ENCODE measurements at places on chromosomes 2 and 18.
A peak's percentile ranks its signal among the peaks of the same experiment; 100 is the strongest.

GRCh38 chr2:140247451-140248195 lies 1467.4 kb upstream of the NXPH2 start:
- DNase-seq = peak; percentile 15

- DNase-seq = no peak
Measured at GRCh38 chr2:239393388-239393940, 7.4 kb downstream of the HDAC4 start.

DNA sequence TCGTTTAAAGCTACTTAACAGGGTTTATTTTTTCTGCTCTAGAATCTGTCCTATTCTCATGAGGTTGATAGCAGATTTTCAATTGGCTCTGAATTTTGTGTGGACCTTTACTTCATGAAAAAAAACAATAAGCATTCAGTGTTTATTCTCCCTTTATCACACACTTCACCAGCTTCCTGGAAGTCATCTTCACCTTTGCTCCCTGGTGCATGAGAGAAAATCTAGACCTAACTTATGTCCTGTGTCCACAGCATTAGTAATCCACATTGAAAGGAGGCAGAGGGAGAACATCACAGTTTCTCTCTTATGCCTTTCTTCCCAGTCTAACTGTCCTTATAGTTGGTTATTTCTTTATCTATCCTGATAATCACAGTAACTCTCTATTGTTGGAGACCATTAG lies 316.1 kb downstream of the PTH2R start:
- no peak for DNase-seq

DNA sequence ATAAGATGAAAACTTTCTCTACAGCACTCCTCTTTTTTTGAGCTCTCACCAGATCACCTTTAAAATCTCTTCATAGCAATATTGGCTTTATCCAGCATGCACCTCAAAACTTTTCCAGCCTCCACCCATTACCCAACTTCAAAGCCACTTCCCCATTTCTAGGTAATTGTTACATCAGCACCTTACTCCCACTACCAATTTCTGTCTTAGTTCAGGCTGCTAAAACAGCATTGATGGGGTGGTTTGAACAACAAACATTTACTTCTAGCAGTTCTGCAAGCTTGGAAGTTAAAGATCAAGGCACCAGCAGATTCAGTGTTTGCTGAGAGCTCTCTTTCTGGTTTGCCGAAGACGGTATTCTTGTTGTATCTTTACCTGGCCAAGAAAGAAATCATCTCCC lies 114.0 kb upstream of the SLC39A10 start:
- DNase-seq = no peak

DNA sequence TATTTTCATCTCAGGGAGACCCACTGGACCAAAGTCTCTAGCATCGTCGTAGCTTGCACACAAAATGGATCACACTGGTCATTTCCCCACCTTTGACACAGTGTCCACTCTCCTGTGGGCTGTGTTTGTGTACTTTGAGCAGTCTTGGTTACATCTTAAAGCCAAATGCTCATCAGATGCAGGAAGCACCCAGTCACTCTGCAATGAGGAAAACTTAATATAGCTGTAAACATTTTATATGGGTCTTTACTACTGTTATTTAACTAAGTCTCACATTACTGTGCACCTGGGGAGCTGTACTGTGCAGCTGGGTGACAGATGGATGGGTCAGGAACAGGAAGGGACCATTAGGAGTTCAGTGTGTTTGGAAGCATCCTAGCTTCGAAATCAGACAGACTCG lies 109.0 kb upstream of the CXCR4 start:
- DNase-seq = no peak

- no peak for DNase-seq
Measured at GRCh38 chr2:113015655-113016054, 10.4 kb downstream of the IL36A start.

DNA sequence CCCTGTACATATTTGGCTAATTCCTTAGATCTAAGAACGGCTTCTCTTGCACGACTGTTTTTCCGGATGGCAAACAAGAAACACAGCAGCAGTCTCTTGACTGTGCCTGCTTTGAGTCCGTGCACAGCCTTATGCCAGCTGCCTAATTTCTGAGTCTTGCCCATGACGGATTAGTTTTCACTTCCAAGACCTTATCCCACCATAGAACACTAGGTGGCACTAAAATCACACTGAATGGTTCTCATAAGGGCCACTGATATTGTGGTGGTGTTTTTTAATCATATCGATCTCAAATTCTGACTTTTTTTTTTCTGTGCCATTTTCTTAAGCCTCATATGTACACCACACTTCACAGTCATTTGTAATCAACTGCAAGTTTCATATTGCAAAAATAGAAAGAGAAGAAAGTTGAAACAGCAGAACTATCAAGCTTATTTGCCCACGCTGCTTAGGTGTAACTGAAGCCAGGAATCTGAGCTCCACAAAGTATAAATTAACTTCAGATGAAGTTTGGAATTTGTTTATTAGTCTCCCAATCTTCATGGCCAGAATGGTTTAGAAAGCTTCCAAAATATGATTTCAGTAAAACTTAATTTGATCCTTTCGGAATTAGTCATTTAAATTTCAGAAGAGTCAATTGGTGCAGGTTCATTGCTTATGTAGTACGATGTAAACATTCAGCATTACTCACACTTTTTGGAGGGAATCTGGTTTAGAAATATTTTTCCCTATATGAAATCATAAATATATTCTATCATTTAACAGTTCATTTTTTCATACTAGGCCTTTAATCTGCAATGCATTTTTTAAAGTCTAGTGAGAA lies 45.5 kb upstream of the SCN7A start:
- DNase-seq = peak; percentile 31

DNA sequence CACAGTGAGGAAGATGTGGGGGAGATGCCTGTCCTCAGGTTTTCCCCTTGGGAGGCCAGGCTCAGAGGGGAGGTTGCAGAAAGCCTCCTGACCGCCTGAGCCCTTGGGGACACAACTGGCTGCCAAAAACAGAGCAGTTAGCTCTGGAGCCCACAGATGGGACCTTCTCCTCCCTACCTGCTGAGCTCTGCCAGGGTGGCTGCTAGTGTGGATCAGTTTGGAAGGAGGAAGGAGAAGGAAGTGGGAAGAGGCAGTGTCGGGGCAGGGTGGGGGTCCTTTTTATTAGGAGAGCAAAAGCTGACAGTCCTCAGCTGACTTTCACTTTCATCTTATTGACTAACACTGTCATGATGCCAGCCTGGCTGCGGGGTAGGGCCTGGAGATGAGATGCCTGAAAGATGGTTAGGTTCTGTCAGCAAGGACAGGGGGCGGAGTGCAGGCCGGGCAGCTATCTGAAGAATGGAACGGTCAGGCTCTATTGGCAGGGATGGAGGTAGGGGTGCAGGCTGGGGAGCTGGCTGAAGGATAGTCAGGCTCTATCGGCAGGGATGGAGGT lies 188.5 kb upstream of the HDAC4 start:
- DNase-seq = no peak

- DNase-seq = peak; percentile 76
Measured at GRCh38 chr2:240567872-240568677, at the start of gene RNPEPL1. RNPEPL1 (plus strand) TSS chr2:240568484; CDS start chr2:240568587, 103 bp downstream.

GRCh38 chr2:25324905-25325592 lies 16.7 kb downstream of the DNMT3A start:
- no peak for DNase-seq

DNA sequence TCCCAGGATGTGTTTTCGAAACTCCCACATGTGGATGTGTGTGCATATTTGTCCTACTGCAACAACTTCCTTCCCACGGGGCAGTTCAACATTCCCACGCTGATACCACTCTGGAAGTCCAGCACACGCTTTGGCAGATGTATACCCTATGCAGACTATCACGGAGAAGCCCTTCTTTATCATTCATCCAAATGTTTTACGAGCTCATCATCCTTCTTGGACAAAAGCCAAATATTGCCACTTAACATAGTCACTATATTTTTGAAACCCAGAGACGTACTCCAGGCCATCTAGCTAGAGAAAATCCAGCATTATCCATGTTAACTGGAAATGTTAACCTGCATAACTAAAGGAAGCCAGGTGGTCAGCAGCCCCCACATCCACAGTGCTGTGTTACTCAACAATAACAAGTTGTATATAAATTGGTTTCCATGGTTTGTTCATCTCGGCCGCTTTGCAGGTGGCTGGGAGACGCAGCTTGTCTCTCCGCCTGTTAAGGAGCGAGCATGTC lies 131.5 kb downstream of the ZNF532 start:
- no peak for DNase-seq

DNA sequence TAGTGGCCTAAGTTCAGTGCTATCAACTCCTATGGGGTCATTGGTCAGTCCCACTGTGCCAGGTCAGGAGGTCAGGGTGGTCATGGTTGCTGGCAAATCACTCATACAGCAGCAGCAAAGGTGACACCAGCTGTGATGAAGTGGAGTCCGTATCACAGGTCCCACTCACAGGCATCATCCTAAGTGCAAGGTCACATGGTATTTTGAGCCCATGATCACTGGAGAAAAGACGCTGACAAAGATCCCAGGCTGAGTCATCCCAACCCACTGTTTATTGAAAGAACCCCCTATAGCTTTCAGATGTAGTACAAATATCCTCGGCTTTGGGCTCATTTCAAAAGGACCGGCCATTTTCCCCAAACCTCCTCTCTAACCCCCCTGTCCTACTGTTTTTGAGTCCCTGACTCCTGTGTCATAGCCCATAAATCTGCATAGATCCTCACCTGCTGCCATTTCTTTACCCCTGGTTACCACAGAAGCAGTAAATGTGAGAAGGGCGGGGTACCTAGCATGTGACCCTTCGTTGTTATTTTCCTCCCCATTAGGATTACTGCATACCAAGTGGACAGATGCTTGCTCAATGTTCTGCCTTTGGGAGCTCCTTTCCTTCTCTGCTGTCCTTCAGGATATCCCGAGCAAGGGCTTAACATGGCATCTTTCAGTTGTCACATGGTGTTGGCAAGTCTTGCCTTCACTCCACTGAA lies 107.7 kb downstream of the COL6A3 start:
- no peak for DNase-seq

GRCh38 chr18:13635046-13635445 lies 91.3 kb downstream of the FAM210A start:
- DNase-seq = no peak

DNA sequence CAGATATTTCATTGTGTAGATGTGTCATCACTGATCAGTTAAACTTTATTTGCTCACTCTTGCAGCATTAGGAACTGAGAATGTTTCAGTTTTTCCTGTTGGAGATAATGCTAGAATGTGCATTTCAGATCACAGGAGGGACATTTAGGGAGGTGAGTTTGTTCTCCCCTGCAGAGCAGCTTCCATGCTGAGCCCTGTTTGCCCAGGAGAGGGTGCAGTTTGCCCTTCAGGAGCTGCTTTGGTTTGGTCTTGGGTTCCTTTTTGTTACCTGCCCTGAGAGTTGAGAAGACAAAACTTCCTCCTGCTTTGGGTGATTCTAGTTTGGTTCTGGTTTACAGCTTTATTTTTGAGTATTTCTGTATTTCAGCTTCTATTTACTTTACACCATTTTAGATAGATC lies 49.9 kb downstream of the DGKD start:
- DNase-seq = peak; percentile 37

DNA sequence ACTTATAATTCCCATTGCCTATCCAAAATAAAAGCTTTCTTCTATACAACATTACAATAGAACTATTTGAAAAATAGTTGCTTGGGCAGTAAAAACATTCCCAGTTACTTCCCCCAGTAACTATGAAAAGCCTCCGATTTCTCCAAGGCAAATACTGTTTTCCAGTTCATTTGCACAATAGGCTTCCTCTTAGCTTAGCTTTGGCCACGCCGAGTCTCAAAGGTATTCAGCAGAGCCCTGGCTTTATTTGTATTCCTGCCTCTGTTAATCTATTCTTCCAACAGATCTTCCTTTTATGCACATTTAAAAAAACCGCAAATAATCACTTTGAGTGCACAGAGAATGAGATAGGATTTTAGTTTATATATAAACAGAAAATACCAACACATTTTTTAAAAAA lies 836.8 kb upstream of the VRK2 start:
- DNase-seq = no peak

DNA sequence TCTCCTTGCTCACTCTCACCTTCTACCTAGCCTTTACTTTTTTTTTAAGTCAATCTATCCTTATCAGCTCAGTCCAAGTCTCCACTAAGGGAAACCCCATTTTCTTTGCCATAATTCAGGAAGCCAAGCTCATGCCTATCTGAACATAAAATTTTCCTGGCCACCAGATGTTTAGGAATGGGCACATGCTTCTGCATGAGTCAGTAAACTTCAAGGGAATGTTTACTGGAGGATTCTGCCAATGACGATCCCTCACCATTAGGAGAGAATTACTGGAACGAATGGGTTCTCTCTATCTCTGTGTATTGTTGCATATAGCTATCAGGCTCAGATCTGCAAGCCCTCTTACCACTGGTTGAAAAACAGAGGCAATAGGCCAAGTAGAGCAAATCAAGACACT lies 731.7 kb upstream of the ZNF804A start:
- DNase-seq = no peak

- peak; percentile 95 for DNase-seq
Measured at GRCh38 chr2:162343824-162344616, at the start of gene GCA. GCA (plus strand) TSS chr2:162344132; CDS start chr2:162344249, 117 bp downstream.

DNA sequence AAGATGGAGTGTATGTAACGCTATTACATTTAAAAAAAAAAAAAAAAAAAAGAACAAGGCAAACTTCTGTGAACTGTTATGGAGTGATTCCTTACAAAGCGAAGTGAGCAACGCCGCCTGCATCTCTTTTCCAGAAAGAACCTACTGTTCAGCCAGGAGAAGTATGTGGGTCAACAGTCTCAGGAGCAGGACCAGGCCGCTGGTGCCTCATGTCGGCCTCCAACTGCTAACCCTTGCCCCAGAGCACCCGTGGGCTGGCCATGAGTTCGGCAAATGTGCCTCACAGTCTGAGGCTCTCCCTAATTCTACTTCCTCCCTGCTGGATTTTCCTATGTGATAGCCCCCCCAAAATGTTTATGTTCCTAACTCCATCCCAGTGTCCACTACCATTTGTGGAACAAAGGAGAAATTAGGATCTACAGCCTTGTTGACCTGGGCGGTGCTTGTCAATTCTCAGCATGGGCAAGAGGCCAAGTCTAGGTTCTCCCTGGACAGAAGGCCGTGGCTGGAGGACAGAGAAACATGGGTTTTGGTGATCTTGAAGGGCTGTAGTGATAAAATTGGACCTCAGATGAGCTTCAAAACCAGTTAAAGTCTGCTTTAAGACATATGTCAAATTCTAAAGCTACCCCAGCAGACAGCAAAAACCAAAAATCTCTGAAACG lies 15.9 kb downstream of the FAM168B start:
- DNase-seq = no peak

GRCh38 chr2:224576088-224576715 lies 9.0 kb downstream of the CUL3 start:
- no peak for DNase-seq

GRCh38 chr2:137842430-137842829 lies 121.8 kb upstream of the HNMT start:
- no peak for DNase-seq

GRCh38 chr2:217710211-217710765 lies 292.5 kb downstream of the TNS1 start:
- no peak for DNase-seq

DNA sequence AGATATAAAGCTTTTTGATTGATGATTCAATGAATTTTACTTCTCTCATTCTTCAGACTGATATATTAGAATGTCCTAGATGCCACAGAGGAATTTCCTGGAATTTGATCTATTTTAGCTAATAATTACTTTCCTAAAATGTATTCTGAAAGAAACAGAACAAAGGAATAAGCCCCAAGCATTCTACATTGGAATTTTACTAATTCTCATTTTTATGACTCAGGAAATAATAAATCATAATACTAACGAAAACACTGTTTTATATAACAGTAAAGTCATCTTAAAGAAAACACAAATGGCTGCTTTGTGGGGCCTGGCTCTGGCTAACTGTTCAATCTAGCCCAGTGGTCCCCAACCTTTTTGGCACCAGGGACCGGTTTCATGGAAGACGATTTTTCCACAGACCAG lies 68.6 kb upstream of the LPIN2 start:
- DNase-seq = no peak

Data from NCI-H526 (cell line).